ENCODE measurements at places on chromosomes 16 and 17.
A peak's percentile ranks its signal among the peaks of the same experiment; 100 is the strongest.

DNA sequence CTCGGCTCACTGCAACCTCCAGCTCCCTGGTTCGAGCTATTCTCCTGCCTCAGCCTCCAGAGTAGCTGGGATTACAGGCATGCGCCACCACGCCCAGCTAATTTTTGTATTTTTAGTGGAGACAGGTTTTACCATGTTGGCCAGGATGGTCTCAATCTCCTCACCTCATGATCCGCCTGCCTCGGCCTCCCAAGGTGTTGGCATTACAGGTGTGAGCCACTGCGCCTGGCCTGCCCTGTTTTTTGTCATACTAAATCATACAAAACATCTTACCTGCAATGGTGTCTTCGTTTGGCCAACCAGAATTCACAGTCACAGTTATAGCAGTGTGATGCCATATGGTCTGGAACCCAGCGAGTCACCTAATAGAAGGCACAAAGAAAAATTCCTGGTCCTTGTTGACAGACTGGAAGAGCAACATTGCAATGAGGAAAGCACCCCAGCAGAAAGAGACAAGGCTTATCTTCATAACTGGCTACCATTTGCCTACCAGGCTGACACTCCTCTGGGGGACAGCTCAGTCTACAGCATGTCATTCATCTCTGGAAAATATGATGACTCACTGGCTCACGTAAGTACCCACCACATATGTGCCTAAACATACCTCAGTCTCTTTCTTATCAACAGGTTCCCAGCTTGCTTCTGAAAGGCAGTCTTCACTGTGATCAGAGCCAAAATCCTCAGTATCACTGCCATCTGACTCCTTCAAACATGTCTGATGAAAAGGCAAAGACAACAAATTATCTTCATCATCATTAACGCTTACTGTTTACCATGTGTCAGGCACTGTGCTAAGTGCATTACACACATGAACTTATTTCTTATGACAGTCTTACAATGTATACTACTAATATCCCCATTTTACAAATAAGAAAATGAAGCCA is 4.3 kb upstream of the HSF5 start:
- no peak for DNase-seq

GRCh38 chr17:45320931-45321461 is 4.2 kb upstream of the MAP3K14 start:
- DNase-seq, result peak; percentile 89

DNA sequence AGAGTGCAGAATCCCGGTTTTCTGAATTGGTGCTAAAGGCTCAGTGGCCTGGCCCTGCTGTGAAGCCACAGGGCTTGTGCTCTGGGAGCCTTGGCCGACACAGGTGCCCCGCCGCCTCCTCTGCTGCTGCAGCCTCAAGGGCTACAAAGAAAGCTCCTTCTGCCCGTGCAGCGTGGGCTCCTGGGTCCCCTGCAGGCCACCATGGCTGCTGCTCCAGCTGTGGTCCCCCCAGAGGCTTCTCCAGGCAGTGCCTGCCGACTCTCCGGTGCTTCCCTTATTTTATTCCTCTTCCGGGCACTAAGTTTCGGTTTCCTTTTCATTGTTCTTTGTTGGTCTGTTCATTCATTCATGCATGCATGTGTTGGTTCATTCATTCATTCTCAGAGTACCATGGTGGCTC is 53.1 kb downstream of the CMIP start:
- DNase-seq, result no peak

GRCh38 chr17:4648741-4649140 is 7.3 kb upstream of the ALOX15 start:
- no peak for DNase-seq

Data from endothelial cell of umbilical vein (primary cell).